ENCODE measurements at places on chromosomes 2 and 18.

GRCh38 chr2:26687801-26688200, 4.7 kb upstream of the KCNK3 start:
- no peak for DNase-seq

DNA sequence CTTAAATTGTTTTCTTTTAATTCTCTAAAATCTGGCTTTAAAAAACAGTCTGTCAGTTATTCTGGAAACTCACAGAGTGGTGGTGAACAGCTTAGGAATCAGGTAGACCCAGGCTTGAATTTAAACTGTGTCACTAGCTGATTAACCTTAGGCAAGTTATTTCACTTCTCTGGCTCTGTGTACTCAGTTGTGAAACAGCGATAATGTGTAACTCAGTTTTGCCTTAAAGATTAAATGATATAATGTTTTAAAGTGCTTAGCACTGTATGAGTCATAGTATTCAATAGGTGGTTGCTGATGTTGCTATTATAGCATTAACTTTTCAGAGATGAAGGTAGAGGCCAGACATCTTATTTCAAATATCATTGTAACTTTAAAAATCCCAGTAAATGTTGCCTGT, 40.7 kb downstream of the PKP4 start:
- DNase-seq = no peak

DNA sequence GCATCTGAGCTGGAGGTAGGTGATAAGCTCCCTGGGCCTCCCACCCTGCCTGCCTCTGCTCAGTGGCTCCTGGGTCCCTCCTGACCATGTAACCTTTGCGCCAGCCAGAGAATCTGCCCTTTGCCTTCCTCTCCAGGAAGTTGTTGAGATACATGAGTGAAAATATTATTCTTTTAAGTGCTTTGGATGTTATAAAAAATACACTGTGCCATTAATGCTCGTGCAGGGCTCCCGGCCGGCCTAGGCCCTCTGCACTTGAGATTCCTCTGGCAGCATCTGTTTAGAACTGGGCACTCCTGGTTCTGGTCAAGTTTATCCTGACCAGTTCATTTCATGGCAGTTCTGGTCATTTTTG, 18.8 kb downstream of the AGAP1 start:
- no peak for DNase-seq

DNA sequence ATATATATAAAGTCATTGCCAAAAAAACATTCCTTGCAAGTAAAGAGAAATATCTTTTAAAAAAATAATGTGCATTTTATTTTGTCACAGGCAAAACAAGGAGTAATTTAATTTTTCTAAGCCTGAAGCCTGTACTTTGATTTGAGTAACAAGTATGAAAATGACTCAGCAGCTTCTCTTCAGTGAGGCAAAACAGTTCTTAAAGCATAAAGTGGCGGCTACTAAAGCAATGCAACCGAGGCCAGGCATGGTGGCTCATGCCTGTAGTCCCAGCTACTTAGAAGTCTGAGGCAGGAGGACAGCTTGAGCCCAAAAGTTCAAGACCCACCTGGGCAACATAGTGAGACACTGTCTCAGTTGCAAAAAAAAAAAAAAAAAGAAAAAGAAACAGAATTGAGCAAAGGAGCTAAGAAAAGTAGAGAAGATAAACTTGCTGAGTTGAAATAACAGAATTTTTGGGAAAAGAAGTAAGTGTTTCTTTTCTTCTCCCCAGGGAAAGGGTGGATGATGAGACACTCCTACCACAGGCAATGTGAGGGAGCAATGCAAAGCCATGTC, 29.6 kb downstream of the DOK1 start:
- no peak for DNase-seq

- no peak for DNase-seq
These were observed 77.3 kb downstream of the KLHL14 start for GRCh38 chr18:32695534-32695933.

DNA sequence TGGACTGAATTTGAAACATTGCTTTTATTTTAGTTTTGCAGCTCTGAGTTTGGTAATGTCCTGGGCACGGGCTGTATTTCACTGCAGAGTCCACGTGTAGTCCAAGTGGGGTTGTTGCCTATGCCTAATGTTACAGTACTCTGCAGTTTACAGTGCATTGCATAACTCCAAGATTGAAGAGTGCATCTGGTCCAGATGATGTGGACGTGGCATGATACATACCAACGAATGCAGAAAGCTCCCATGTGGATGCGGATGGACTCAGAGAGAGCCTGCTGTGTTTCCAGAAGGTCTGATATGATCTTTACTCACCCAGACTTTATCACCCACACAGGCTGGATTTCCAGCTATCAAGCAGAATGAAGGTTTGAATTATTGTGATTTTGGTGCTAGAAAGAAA, 44.4 kb upstream of the CCDC68 start:
- no peak for DNase-seq

- DNase-seq = peak; percentile 48
These were observed 18.1 kb downstream of the LPIN2 start for GRCh38 chr18:2994603-2995432.

- no peak for DNase-seq
These were observed 67.6 kb downstream of the FEZ2 start for GRCh38 chr2:36530178-36530982.

GRCh38 chr2:12428324-12428723, 288.4 kb upstream of the TRIB2 start:
- DNase-seq = no peak

GRCh38 chr2:175218551-175218950, 37.0 kb upstream of the ATP5MC3 start:
- no peak for DNase-seq

All from stimulated activated CD4-positive, alpha-beta T cell treated with anti-CD3 and anti-CD28 coated beads, Interleukin-1b, Interleukin-23, amount 100 ng/mL, for 4 hours (primary cell).